Forelimb muscle (tissue), 1 donor: ENCODE measurements at places on chromosomes 7 and 10.

- no peak for DNase-seq
Measured at GRCh38 chr10:72449941-72450441, 95.3 kb upstream of the DNAJB12 start.

DNA sequence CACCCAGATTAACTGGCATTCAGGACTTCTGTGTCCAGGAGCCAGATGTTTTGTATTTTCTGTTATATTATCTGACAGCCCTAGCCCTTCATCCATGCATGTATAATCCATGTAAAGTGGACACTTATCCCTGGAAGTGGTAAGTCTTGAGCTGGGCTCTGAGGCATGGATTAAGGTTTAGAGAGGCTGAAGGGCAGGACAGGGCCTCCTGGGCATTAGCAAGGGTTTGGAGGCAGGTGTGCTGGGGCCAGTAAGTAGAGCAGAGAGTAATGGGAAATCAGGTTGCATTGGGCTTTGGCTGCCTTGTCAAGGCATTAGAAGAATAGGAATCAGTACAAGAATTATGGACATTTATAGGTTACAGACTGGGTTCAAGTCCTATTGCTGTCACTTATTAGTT is 138.0 kb downstream of the DYNC1I1 start:
- no peak for DNase-seq

DNA sequence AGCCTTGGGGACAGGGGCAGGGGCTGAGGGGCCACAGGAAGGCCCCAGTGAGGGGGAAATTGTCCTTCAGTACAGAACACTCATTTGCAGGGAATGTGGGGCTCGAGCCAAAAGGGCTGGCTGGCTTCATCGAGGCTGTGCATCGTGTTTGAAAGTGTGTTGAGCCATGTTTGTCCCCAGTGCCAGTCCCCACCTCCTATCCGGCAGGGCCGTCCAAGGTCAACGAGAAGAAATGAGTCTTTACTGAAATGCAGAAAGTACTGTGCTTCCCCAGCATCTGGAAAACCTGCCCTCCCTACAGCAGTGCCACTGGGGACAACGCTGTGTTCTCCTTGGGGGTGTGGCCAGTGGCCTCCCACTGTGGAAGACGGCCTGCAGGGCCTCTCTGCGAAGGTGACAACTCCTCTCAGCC is 214.1 kb downstream of the KLF6 start:
- DNase-seq: no peak

DNA sequence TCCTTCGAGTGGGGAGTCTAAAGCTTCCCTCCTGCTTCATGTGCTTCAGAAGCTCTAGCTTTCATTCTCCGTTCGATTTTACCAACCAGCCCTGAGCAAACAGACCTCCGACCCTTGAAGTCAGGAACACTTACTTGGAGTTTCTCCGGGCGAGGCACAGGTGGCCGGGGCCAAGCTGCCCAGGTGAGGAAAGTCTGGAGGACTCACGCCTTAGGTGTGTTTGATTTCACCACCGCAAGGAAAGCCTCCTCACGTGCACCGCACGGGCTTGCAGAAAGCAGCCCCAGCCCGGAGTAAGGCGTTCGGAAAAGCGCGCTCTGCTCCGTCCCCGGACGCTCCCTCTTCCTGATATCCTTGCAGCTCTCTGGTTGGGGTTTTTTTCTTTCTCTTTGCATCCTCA is 30.1 kb upstream of the CNPY1 start:
- DNase-seq: no peak

DNA sequence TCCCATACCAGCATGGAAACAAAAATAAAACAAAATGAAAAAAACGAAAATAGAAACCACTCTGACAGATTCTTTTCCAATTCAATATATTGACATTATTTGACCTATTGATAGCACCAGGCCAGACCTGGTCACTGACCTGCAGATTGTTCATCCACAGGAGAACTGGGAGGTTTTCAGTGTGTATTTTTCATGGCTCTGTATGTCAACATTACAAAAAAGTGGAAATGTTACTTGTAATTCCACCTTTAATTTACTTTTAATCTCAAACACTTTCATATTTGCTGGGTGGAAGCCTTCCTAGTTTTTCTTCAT is 2.9 kb downstream of the HKDC1 start:
- no peak for DNase-seq
